SHP77 treated with DMSO at 0.1 percent for 48 hours (cell line): ENCODE measurements at places on chromosomes 1 and 21.

DNA sequence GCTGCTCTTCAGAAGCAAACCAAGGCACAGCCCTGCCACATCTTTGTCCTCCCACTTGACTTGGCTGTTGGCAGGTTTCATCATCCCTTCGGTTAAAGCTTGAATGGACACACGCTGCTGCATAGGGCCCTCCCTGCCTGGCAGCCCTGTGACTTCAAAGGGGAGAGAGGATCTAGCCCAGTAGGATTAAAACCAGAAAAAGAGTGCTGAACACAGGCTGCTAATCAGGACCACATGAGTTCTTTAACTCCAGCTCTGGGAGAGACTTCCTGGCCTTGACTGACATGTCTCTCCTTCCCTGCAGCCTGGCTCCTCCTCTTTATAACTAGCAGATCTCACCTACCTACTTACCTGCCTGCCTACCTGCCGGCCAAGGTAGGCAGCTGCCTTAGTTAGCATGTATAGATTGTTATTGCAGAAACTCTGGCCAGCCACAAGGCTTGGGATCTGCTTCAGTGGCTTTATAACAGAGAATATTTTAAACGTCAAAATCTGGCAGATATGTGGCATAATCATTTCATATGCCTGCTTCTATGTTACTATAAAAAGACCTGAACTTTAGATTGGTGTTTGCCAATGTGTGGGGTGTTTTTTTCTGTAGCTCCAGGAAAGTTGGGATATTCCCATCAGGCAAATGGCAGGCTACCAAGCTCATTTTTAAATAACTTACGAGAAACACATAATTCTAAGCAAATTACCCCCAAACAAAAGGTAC is 49.4 kb downstream of the ERG start:
- no peak for DNase-seq

DNA sequence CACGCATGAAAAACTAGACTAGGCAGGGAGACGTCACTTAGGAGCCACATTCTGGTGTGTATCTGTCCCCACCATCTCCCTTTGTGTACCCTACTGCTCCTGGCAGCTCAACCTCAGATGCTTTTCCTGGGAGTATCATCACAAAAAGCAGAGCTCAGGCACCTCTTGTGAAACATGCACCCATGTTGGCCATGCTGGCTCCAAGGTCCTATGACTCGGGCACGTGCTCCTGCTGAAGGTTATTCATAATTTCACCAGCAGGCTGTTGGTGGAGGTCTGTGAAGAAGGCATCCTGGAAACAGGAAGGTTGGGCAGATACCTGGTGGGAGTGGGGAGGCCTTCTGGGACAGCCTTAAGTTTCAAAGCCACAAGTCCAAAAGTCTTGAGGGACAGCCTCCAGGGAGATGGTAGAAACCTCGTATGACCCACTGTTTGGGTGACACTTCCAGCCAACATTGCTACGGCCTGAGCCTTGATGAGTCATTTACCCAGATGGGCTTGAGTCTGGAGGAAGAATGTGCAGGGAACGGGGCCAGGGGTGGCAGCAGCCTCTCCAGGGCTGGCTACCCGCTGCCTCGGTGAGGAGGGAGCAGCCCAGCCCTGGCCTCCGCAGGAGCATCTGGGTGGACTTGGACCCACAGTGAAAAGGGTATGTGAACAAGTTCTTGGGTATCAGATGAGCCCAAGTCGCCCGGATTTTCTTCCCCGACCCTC is 75.8 kb downstream of the PGBD5 start:
- DNase-seq = no peak

DNA sequence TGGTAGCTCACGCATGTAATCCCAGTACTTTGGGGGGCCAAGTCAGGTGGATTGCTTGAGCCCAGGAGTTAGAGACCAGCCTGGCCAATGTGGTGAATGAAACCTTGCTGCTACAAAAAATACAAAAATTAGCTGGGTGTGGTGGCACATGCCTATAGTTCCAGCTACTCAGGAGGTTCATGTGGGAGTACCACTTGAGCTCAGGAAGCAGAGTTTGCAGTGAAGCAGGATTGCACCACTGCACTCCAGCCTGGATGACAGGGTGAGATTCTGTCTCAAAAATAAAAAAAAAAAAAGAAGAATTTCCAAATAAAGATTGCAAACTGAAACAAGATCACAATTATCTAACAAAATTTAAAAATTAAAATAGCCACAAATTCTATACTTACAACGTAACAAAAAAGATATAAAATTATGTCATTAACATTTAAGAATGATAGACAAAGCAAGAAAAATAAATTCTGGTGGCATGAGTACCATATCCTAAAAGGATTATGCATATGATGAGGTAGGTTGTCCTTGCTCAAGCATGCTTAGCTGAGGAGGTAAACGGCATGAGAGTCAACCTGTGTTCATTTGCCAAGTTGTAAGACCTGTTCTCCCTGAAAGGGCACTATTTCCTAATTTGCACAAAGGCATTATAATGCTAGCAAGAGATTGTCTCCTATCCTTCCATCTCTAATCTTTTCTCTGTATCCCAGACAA is 20.2 kb downstream of the IPP start:
- no peak for DNase-seq

- DNase-seq = no peak
Measured at GRCh38 chr1:30872948-30873263, 35.7 kb downstream of the SDC3 start.

GRCh38 chr1:75136195-75136815 is 2.1 kb downstream of the LHX8 start:
- DNase-seq = no peak

DNA sequence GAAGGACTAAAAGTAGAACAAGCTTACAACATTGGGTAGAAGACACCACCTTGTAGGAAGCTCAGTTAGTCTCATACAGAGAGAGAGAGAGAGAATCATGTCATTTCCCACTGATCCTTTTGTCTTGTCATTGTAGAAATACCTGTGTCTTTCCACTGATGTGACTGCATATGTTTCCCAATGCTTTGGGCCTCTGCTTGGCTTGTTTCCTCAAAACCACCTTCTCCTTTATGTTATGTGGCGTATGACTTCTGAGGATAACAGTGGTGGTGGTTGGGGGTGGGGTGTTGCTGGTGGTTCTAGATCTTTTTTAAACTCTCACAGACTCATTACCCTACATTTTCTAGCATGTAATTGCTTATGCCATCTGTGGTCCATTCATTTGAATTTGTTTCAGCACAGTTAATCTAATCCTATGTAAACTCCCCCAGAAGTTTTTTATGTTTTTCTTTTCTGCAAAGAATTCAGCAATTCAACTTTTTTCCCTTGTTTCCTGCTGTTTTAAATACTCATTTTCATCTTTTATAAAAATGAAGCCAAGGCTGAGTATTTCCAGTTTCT is 9.3 kb downstream of the RGL1 start:
- no peak for DNase-seq

DNA sequence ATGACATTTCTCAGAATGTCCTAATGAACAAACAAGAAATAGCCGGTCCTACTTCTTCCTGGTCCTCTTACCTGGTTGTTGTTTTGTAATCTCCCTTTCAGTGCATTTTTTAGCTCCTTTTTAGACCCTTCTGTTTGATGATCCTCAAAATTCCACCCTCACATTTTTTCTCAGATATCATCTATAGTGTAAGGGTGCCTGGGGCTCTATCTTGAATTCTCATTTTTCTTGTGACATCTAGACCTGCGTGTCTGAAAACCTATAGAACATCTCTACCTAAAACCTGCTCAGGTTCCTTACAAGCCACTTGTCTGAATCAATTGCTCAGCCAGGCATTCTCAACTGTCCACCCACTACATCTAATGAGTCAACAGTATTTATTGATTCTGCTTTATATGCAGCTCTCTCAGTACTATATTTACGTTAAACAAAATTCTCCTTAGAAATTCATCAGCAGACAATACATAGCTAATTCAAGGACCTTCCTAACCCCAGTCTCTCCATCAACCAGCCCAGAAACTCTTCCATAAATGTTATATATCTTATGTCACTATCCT is 36.5 kb upstream of the USH2A start:
- DNase-seq = no peak

DNA sequence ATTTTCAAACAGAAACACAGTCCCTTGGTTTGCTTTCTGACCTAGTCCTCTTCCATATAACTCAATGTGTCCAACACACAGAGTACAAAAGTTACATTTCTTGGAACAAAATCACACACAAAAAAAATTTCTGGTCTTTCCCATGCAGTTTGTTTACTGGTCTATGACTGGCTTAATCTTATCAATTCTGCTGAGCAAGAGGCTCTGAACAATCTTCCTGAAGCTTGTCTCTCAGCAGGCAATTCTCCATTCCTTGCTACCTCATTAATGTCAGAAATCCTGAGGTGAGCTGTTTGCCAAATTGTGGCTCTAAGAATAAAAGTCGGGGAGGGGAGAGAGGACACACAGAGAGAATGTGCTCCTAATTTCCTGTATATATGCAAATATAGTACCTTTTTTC is 423.6 kb downstream of the HLX start:
- no peak for DNase-seq

DNA sequence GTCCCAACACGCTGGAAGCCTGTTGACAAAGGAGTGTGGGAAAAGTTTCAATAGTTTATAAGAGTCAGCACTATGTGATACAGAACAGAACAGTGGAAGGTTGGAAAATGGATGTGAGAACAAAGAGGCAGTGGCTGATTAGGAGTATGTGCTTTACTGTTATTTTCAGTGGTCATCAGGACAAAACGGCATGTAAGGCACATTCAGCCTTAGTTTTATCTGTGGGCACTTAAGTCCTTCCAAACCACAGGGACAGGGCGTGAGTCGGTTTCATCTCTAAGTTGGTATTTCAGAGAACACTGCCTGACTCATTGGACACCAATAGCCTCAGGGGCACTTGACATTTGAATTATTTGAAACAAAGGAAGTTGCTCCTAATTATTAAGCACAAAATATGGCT is 306.9 kb downstream of the ASTN1 start:
- no peak for DNase-seq
